GM23338 (cell line): ENCODE measurements at places on chromosomes 3 and 15.

DNA sequence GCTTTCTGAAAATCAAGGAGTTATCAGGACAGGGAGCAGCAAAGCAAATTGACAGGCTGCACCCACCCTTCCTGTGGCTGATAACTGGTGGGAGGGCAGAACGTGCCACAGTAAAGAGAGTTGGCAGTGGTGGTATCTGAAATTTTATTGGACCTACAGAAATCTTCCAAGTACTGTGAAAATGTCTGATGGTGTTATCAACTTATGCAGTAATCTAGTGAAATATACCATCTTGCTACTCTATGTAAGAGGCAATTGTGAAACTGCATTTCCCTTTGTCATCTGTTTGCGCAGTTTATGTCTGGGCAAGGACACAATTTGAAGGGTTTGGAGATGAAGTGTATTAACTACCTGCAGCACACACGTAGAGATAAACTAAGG, 1.5 kb downstream of the PLCL2 start:
- DNase-seq = no peak

DNA sequence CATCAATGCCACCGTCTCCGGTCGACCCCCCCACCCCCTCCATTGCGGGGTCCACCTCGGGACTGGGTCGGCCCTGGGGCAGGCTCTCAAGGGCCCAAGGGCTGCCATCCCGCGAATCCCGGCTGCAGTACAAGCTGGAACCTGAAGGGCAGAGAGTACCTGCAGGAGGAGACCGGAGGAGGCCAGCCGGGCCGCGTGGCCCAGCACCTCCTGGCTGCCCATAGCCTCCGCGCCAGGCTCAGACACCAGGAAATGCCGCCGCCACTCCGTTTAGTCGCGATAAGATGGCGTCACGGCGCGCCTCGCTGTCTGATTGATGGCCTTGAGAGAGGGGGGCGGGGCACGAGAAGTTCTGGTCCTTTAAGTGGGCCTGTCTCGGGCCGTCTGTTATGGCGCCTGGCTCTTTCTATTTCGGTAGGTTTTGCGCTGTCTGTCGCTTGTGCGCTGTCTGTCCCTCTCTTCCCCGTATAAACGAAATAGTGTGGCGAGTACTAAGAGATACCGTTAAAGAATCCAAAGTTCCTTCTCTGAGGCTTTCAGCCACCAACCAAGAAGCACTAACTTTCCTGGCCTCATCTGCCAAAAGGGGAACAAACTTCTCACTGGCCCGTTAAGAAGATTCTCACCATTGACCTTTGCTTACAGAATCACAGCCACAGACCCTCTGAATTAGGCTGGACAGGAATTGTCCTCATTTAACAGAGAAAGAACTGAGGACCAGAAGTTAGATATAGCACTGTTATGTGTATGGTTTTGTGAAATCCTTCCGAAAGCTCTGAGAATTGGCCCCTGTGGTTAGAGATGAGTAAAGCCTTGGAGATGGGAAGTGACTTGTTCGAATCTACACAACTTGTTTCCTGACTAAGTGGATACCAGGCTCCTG, at the start of gene RFT1:
TSS of gene RFT1 (minus strand) at position 257 of the 883 bp plus-strand sequence. CDS start at position 222, 35 bp downstream.
- peak; percentile 99 for DNase-seq

GRCh38 chr3:98778852-98779413, 15.8 kb downstream of the ST3GAL6 start:
- no peak for DNase-seq

GRCh38 chr3:131081224-131081623, 54.5 kb downstream of the NEK11 start:
- DNase-seq = no peak

GRCh38 chr3:42697289-42698051, 5.1 kb downstream of the HHATL start:
- DNase-seq = no peak

DNA sequence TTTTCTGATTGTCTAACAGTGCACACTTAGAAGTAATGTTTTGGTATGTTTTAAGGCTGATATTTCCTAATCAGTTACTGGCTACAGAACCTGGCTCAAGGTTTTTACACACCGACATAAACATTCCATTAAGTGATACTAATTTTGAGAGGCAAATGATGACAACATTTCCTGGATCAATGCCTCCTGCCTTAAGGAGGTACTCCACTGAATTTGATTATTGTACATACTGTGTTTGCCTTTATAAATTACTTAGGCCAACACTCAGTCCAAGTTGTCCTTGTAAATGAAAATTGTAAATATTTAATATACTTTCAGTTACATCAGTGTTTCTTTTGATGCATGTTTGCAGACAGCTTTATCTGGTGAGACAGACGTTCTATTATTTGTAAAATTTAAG, 24.2 kb upstream of the LXN start:
- DNase-seq = no peak

GRCh38 chr3:14404186-14404585, 1.8 kb downstream of the SLC6A6 start:
- DNase-seq = no peak

GRCh38 chr3:125143538-125143937, 69.0 kb downstream of the SLC12A8 start:
- DNase-seq = no peak

GRCh38 chr3:53016236-53016635, 29.6 kb downstream of the SFMBT1 start:
- DNase-seq = no peak

- DNase-seq = no peak
Measured at GRCh38 chr3:127999509-128000106, 52.6 kb upstream of the SEC61A1 start.

DNA sequence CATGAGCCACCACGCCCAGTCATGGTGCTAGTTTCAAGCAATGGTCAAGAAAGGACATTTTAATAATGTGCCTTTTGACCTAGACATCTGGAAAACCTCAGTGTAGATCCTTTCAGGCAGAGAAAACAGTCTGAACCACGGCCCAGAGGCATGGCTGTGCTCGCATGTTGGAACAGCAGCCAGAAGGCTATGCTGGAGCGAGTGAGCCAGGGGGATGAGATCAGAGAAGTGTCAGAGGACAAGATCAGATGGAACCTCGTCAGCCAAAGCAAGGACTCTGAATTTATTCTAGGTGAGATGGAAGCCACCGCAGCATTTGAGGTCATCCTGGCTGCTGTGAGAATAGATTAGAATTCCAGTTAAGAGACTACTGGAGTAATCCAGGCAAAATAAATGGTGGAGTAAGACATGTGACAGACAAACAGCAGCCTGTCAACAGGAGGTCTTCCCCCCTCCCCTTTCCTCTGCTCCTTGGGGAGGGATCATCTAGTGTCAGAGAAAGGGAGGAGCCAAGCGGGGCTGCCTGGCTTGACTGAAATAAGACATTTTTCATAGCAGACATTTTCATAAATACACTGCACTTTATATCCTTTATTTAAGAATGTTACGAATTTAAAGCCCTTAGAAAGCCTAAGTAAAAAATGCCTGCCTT, 40.4 kb upstream of the ACKR4 start:
- peak; percentile 30 for DNase-seq

GRCh38 chr3:53612508-53612907, 118.1 kb downstream of the CACNA1D start:
- DNase-seq = peak; percentile 24

DNA sequence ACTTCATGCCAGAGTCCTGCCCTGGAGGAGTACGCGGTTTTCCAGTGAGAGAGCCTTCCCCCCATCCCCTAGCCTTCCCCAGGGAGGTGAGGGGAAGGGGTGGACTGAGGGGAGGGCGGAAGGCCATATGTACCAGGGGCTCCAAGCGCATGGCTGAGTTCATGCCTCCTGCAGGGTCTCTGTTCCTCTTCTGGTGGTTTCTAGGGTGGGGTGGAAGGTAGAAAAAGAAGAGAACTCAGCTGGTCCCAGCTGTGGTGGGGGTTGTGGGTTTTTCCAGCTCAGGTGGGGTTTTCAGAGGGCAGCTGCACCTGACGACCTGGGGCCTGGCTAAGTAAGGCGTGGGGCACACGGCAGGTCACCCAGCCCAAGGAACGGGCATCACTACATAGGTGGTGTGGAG, 10.7 kb upstream of the IQSEC1 start:
- DNase-seq = no peak

DNA sequence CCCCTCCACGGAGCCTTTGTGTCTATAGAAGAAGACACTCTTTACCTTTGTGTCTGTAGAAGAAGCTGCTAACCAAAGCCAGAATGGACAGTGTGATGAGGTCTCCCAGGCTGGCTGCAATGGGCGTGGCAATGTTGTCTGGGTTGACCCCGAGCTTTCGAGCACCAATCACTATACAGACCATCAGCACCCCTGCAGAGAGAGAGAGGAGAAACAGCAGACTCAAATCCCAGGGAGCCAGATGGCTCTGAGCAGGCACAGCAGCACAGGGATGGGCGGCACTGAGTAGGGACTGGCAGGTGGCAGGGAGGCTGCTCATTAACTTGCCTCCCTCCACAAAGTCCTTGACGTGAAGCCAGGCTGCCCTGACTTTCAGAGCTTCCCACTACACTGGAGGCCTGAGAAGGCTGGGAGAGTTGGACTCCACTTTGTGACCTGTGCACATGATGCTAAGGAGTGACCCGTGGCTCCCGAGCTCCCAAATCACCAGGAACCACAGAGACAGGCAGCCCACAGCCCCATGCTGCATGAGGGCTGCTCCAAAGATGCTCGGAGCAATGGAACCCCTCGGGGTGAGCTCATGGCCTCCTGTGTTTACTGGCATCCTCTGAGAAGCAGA, 53.9 kb downstream of the ROPN1B start:
- DNase-seq = peak; percentile 12

DNA sequence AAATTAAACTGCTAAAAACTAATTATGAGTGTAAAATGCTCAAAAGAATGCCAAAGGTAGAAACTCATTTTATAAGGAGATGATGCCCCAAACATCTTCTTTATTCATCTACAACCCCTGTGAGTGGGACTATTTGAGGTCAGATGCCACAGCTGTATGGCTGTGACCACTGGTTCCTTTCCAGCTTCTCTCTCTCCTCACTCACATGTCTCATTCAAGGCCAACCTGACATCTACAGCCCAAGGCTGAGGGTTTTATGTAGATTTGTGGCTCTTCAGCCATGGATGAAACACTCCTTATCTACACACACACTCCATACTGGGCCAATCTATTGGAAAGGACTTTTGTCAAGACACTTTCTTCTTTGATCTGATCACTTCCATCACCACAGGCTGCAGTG, 231.3 kb downstream of the KCNMB2 start:
- DNase-seq = no peak

GRCh38 chr15:65631503-65631902, 9.8 kb downstream of the SLC24A1 start:
- no peak for DNase-seq

DNA sequence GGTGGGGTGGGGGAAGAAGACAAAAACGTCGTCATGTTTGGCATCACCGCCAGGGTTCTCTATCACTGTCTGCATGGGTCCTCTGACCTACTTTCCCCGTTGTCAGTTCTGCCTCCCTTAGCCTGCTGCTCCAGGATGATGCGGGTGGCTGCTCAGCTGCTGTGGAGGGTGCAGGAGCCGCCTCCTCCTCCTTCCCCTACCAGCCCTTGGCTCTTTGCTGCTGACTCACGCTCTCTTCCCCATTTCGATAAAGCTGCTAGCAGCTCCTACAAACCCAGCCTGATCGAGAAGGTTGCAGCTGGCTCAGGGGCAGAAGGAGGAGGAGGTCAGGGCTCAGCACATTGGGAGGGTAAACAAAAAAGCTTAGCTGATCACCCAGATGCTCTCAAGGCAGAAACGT, 49.5 kb upstream of the SEC13 start:
- DNase-seq = no peak

GRCh38 chr3:172138792-172139507, 99.6 kb downstream of the FNDC3B start:
- DNase-seq = no peak

DNA sequence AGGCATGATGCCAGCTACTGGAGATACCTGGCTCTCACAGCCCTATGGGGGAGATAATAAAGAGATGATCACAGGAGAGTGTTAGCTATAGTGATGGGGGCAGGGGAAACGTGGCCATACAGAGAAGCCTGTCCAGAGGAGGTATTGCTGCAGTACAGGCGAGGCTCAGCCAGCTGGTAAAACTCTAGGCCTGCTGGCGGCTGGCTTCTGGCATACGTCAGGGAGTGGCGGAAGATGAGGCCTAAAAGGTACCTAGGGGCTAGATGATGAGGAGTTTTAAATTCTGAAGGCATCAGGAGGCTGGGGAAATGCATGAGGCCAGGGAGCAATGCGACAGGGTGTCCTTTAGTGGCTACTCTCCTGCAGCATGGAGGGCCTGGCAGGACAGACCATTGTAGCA, 110.7 kb downstream of the EEFSEC start:
- DNase-seq = no peak

- DNase-seq = peak; percentile 38
Measured at GRCh38 chr3:156627946-156628569, 46.3 kb upstream of the TIPARP start.

DNA sequence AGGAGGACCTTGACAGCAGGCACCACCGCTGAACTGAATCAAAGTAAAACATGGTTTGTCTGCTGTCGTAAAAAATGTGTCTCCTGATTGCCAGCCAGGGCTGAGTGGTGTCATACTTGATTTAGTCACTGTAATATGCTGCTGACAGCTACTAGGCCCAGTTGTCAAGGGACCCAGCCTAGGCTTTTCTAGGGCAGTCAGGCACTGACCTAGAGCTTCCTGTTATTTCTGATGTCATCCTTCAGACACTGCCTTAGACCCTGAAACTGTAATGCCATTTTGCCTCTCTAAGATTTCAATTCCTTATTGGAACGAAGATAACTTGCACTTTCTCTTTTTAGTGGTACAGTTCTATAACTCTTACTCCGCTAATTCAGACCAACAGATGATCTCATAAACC, 2.6 kb upstream of the MRPL3 start:
- no peak for DNase-seq

DNA sequence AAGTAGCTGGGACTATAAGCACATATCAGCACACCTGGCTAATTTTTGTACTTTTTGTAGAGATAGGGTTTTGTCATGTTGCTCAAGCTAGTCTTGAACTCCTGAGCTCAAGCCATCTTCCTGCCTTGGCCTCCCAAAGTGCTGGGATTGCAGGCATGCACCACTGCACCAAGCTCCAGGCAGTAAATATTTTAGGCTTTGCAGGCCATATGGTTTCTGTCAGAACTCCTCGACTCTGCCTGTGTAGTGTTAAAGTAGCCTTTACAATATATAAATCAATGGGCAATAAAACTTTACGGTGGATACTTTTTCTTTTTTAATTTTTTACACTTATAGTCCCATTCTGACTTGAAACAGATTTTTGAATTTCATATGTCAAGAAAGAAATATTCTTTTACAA, 41.6 kb downstream of the DAG1 start:
- DNase-seq = no peak

DNA sequence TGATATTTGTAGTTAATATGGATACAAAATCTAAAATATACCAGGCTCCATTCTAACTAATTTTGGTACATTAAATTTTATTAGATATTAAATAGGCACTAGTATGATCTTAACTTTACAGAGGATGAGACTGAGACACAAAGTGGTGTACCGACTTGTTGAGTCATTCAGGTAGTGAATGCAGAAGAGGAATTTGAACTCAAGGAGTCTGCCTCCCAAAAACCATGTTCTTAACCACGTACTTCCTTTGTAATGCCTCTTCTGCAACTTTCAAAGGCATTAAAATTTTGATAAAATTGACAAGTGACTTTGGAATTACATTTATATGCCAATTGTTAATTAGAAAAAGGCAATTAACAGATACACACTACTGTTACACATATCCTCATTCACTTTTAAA, 61.8 kb downstream of the ZBBX start:
- no peak for DNase-seq
